ENCODE measurements at places on chromosomes 6 and 20. TPM values are rescaled to one million over a fixed set of nuclear protein-coding genes. Genes with fewer than 3 reads are reported as not detected.

DNA sequence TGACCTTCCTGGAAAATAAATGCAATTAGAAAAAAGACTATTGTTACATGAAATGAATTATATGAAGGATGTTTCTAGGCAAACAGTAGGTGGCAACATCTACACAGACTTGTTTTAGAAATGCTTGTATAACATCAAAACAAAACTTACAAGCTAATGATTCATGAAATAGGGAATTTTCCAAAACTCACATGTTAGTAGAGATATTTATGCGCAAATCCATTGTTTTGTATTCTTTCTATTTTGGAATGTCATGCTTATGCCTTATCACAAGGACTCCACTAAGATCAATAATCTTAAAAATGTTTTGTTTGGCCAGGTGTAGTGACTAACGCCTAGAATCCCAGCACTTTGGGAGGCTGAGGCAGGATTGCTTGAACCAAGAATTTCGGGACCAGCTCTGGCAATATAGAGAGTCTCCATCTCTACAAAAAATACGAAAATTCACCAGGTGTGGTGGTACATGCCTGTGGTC, 32.3 kb upstream of the LGSN start:
- DNase-seq, result peak; percentile 9

DNA sequence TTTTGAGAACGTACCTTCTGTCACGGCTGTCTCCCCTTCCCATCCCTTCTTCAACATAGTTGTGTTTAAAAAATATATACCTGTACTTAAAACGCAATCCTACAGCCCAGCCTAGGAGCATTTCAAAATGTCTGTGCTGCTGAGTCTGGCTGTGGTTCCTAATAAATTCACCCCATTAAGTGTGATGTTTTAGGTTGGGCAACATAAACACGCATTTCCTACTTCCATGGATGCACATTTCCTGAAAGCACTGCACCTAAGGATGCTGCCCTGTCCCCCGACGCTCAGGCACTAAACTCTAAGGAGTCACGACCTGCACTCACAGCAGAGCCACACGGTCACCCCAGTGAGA, 1.2 kb downstream of the REV3L start:
- no peak for DNase-seq

DNA sequence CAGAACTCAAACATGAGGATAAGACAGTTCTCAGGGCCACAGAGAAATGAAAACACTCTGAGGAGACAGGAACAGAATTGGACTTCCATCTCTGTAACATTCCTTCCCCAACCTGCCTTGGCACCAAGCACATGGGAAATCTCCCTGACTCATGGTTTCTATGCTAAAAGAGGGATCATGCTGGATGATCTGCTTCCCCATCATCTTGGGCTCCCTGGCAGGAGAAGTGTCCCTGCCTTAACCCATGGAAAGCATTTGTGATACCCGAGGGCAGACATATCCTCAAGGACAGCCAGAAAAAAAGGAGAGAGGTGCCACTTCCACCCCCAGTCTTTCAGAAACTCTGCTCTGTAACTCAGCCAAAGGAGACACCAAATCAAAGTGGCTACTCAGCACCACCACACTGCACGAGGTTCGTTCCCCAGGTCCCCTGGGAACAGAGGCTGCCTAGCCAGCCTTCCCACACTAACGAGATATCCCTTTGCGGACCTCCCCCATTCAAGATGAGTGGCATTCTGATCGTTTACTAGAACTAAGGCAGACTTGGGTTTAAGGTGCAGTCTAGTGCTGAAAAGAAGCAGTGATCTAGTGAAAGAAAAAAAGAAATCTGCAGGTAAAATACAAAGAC, 34.8 kb downstream of the BLOC1S5 start:
- DNase-seq, result no peak

DNA sequence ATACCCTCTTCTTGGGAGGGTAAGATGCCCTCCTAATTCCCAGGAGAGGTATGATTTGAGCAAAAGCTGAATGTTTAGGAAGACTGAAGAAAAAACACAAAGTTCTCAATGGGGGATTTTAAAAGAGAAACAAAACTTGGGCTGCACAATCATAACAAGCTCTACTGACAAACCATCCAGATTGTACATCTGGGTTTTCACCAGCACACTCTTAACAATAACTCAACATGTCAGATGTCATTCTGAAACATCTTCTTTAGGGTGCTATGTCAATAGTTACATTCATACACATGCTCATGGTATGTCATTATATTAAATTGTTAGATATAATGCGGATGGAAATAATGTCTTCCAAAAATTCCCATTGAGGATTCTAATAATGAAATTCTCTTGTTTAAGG, 95.1 kb downstream of the ASCC3 start:
- no peak for DNase-seq

DNA sequence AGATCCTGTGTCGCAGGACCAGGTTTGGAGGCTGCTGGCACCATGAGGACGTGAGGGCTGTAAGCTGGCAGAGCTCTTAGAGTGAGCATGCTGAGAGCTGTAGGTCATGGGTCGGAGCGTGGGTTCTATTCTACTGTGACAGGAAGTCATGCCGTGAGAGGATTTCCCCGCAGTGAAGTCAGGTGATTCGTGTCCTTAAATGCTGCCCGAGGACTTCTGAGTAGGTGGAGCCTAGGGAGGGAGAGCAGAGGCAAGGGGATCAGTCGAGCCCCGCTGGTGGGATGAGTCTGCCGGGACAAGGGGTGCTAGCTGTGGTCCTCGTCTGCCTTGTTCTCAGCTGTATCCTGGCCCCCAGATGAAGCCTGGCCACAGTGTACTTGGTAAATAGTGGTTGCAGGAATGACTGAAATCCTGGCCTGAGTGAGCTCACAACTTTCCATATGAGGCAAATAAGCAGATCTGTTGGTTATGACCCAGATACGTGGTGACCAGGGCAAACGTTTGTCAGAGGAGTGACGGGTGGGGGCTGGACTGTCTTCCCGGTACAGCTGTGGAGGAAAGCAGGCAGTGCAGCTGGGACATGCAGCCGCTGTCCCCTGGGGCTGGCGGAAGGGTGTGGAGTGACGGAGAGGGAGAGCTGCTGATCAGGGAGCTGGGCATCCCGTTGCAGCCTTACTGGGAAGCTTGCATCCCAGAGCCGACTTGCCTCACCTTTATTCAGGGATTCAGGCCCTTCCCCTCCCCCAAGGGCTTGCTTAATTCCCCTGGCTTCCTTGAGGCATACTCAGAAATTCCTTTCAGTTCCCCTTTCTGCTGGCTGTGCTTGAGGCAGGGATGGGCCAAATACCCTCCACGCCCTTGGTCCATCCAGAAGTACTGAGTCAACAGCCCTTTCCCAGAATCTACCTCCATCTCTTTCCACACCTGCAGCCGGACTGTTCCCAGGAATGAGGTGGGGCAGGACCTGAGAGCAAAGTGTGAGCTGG, 250.9 kb upstream of the RREB1 start:
- peak; percentile 28 for DNase-seq

GRCh38 chr6:137233911-137234863, 15.0 kb upstream of the IFNGR1 start:
- DNase-seq, result no peak

- DNase-seq, result no peak
Measured at GRCh38 chr6:163579880-163580295, 165.4 kb downstream of the QKI start.

DNA sequence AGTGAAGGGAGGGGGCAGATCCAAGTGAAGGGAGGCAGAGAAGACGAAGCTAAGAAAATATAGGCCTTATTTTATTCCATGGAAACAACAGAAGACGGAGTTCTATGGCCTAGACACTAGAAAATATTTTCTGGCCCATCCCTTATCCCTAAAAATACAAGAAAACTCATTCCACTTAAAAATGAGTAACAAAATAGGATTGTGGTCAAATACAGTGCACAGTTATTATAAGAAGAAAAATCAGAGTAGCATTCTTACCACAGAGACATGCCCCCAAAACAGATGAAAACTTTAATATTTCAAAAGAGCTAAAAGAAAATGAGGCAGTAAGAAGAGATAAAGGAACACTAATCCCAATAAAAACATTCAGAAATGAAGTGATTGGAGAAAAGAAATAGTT, 202.9 kb downstream of the GMPR start:
- no peak for DNase-seq

GRCh38 chr6:128357392-128358130, 162.8 kb downstream of the PTPRK start:
- no peak for DNase-seq

GRCh38 chr6:160055813-160056212, 65.8 kb upstream of the SLC22A1 start:
- DNase-seq, result no peak

DNA sequence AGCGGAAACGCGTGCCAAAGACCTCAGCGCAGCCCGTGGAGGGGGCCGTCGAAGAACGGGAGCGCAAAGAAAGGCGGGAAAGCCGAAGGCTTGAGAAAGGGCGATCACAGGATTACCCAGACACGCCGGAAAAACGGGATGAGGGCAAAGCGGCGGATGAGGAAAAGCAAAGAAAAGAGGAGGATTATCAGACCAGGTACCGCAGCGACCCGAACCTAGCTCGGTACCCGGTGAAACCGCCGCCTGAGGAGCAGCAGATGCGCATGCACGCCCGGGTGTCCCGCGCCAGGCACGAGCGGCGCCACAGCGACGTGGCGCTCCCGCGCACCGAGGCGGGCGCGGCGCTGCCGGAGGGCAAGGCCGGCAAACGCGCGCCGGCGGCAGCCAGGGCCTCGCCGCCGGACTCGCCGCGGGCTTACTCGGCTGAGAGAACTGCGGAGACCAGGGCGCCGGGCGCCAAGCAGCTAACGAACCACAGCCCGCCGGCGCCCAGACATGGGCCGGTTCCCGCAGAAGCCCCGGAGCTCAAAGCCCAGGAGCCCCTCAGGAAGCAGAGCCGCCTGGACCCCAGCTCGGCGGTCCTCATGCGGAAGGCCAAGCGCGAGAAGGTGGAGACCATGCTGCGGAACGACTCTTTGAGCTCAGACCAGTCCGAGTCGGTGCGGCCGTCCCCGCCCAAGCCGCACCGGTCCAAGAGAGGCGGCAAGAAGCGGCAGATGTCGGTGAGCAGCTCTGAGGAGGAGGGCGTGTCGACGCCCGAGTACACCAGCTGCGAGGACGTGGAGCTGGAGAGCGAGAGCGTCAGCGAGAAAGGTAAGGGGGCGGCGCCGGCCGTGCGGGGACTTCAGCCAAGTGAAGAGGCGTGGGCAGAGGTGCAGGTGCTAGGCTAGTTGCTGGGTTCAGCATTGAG, 296.2 kb downstream of the RIMS1 start:
- no peak for DNase-seq

- DNase-seq, result peak; percentile 16
Measured at GRCh38 chr6:79946272-79947190, 822 bp downstream of the ELOVL4 start.

DNA sequence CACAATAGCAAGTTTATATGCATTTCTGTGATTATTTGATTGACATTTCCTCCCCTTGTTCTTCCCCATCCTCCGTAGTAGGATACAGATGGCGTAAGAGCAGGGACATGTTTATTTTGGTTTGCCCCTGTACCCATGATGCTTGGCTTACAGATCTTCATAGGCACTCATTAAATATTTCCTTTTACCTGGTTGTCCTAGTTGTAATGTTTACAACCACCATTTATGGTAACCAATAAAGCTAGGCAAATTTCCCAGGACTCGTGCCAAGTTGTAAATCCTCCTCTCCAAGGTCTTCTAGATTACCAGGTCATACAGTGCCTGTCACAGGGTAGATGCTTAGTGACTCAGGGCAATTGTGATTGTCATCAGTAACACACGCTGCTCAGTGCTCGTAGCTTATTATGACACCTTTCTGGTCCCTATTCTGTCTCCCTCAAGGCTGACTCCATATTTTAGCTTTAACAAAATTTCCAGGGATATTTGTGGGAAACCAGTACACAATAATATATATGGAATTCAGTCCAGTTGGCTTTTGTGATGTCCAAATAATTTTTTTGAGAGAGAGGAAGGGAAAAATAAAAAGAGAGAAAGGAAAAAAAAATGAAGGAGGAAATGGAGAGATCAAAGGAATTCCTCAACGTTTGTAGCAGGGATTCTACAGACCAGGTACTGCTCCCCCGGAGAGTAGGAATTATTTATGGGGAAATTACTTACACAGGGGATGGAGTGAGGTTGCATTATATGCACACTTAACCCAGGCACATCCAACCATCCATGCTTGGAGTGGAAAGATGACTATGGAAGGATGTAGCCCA, 24.6 kb downstream of the CYP24A1 start:
- DNase-seq, result no peak

DNA sequence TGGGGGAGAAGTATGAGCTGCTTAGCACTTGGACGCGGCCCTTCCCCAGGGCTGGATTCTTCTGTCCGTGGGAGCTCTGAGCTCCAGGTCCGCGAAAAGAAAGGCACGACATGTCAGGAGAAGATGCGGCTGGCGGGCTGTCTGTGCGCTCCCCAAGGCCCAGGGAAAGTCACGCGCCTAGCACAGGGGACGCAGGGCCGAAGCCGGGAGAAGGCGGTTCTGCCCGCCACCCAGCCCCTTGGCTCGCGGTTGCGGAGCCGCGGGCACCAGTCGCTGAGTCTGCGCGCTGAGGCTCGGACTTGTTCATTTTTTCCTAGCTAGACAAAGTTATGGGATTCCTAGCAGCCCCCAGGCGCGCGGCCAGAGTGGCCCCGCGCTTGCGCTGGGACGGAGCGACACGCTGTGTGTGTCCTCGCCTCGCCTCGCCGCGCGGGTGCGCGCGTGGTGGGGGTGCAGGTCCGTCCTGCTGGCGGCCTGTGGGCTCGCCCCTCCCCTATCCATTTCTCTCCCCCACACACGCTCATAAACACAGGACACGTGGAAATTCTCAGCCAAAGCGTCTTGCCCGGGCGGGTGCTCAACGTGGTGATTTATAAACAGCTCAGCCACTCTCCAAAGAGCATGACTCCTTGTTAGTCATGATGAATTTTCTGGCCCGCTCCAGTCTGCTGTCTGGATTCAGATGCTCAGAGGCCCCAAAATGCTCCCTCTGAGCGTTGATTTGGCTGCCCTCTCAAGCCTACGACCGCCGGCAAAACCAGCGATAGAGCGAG, 1.9 kb upstream of the POU3F2 start:
- DNase-seq, result no peak

GRCh38 chr6:108966855-108967755, 118.9 kb downstream of the ARMC2 start:
- no peak for DNase-seq

DNA sequence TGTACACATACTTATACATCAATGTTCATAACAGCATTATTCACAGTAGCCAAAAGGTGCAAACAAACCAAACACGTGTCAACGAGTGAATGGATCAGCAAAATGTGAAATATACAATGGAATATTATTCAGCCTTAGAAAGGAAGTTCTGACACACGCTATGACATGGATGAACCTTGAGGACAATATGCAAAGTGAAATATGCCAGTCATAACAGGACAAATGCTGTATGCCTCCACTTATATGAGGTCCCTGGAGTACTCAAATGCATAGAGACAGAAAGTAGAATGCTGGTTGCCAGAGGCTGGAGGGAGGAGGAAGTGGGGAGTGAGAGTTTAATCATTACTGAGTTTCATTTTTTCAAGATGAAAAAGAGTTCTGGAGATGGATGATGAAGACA, 37.8 kb upstream of the IGF2R start:
- no peak for DNase-seq

GRCh38 chr6:119343573-119344146, 5.9 kb downstream of the MAN1A1 start:
- DNase-seq, result no peak

GSTA3 gene
- total RNA-seq, result not detected

FHL5 gene
- total RNA-seq, result not detected

TRIM10 gene
- total RNA-seq, result not detected

CPXM1 gene
- total RNA-seq, result not detected

ZBTB12 gene
- total RNA-seq, result 1.8 TPM

KIAA1586 gene
- 10.6 TPM for total RNA-seq

GMPR gene
- 0.47 TPM for total RNA-seq

All from NCI-H460 (cell line).